ENCODE measurements at places on chromosomes 16 and 17.

GRCh38 chr16:19860166-19861041 is 24.2 kb downstream of the GPRC5B start:
- no peak for DNase-seq

DNA sequence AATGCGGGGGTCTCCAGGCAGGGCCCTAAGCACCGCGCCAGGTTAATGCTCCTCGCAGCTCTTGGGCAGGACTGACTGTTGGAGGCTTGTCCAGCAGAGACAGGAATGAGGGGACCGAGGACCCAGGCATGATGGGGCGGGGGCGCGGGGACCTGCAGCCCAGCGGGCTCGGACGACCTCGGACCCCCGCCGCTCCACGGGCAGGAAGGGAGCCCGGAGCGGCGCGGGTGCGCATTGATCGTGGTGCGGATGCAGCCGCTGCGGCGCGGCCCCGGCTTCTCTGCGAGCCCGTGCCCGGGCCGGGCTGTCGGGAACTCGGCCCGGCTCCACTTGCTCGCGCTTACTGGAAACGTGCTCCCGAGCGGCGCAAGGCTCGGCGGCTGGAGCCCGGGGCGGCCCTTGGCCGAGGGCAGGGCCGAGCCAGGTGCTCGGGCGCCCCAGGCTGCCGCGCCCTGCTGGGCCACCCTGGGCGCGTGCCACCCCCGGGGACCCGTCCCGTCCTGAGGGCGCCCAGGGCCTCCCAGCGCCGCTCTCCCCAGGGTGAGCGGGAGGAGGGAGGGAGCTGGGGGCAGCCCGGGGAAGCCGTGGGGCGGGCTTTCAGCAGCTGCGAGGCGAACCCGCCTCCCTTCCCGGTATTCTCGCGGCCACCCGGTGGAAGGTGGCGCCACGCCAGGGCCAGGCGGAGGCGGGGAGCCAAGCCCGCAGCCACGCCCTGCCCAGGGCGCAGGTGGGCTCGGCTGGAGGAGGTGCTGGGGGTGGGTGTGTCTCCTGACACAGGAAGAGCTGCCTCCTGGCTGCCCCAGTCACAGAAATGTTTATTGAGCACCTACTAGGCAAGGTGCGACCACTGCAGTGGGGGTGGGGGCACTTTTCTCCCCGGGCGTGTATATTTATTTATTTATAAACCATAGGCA is 45.9 kb downstream of the SOCS3 start:
- peak; percentile 72 for DNase-seq

DNA sequence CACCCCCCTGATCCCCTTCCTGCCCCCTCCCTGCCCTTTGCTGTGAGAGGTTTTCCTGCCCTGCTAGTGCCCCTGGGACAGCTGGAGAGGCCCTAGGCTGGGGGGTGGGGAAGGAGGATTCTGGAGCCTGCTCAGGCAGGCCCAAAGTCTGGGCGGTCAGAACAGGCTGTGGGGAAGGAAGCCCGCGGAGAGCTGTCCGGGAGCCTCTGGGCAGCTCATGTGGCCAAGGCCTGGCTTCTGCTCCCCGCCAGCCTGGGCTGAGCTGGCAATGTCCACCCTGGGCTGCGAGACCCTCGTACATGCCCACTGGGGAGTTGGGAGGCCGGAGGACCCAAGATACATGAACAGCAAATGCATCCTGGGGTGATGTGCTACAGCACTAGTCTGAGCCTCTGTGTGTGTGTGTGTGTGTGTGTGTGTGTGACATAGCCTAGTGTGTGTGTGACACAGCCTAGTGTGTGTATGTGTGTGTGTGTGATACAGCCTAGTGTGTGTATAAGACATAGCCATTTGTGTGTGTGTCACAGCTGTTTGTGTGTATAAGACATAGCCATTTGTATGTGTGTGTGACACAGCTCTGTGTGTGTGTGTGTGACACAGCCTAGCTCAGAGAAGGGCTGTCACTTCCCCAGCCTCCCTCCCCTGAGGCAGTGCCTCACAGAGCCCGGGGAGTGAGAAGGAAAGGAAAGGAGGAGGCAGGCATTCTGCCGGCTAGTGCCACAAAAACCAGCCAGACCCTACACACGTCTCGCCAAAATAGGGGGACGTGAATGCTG is 201.4 kb upstream of the CIBAR2 start:
- no peak for DNase-seq

DNA sequence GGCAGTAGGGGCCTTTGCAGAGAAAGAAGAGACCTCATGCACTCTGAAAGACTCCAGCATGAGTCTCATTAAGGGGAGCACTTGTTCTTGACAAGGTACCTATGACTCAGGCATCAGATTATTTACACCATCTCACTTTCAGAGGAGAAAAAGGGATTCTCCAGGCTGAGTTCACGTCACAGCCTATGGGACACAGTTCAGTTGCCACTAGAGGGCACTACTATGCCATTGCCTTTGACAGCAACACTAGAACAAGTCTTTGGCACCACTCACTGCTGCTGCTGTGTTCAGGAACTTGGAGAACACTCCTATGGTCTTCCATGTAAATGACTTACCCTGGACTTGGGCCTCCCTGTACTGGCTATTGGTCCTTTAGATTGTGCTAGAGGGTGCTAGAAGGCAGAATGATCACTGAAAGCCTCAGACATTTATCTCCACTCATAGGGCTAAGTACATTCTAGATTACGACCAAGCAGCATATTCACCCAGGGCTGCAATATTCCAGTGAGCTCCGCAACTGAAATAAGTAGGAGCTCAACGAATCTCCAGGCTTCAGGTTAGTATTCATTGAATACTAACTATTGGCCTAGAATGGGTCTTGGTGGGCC is 225.1 kb upstream of the CA10 start:
- DNase-seq = peak; percentile 57

- no peak for DNase-seq
These were observed 773 bp downstream of the CENPX start for GRCh38 chr17:82021900-82022309.

DNA sequence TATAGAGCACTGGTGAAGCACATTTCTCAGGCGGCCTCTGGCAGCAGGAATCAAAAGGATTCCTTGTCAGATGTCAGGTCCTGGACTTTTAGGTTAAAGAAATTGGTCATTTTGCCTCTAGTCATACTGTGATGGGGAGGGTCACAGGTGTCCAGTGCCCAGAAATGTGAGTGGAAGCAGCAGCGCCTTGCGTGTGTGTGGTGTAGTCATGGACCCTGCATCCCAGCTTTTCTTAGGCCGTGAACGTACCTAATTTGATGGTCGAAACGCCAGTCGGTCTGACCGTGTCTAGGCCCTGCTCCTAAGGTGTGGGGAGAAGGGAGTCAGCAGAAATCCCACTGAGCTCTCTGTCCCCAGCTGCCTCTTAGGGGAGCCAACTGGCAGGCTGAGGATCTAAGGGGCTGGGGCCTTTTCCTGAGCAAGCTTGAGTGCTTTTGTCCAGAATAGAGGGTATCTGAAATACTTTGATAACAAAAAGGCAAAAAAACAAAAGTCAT is 32.0 kb downstream of the POLR3E start:
- no peak for DNase-seq

DNA sequence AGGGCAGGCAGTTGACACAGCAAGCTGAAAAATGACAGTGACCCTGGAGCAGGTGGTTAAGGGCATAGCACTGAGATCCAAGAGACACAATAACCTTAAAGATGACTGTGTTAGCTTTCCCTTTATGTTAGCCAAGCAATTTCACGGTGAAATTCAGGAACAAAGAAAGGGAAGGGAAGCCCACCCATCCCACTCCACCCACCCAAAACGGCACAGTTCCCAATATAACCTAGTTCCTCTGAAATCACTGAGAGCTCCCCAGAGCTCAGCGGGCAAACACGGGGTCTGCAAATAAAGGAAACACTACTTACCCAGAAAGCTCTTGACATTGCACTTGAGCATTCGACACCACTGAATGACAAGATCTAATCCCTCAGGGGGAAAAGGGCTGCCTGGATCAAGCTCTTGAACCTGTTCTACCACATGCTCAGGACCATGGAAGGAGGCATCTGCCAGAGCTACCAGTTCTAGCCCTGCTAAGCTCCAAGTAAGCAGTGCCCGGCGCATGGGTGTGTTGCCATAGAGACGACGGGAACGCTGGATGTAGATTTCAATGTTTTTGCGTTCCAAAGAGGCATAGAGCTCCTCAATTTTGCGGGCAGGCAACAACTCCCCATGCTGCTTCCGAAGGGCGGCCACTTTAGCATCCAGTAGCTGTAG is 10.6 kb downstream of the BLTP2 start:
- DNase-seq = no peak

- no peak for DNase-seq
These were observed 1200.0 kb downstream of the CDH11 start for GRCh38 chr16:63921737-63922295.

GRCh38 chr17:65785109-65785508 is 223.7 kb upstream of the AXIN2 start:
- no peak for DNase-seq

GRCh38 chr16:85486256-85486915 is 126.7 kb upstream of the GSE1 start:
- no peak for DNase-seq

GRCh38 chr17:1315891-1316403 is 36.5 kb downstream of the TRARG1 start:
- no peak for DNase-seq

DNA sequence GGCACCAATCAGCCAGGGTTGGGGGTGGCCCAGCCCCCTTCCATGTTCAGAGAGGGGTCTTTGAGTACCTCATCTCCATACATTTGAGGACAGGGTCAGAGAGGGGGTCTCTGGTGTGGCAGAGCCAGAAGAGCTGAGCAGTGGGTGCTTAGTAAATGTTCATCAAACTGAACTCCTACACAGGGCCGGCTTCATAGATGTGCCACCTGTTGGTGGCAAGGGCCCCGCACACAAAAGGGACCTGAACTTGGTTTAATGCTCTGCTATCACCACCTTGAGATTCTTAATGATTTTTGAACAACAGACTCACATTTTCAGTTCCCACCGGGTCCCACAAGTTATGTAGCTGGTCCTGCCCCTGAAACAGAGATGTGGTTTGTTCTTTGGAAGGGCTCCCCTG is 9.0 kb upstream of the C1QL1 start:
- DNase-seq = no peak

GRCh38 chr16:67878232-67878631 is 5.4 kb downstream of the EDC4 start:
- DNase-seq = no peak

DNA sequence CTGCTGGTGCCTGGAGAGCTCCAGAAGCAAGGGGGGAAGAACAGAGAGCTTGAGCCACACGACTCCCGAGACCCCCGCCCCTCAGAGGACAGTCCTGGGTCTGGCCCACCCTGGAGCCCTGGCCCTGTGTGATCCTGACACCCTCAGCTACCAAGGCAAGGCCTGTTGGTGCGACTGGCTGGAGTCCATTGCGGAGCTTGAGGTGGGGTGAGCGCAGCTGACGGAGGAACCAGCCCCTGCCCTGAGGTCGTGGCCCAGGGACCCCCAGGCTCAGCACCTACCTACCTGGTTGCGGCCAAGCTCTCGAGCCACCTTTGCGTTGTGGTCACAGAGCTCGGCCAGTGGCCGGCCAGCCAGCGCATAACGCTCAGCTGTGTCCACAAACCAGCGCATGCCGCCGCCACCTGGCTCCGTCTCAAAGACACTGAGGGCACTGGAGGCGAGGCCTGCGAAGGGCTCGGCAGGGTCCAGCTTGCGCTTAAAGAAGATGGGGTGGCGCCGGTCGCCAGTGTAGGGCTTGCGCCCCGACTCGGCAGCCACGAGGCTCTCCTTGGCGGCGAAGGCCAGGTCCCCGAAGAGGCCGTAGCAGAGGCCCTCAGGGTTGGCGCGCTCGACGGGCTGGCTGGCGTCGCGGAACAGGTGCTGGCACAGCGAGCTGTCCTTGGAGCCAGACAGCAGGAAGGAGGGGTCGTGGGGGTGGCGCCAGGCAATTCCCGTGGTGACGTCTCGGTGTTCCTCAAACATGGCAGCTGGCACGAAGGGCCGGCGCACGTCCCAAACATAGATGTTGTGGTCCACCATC is 2.5 kb upstream of the JMJD8 start:
- DNase-seq = no peak

All from left kidney (tissue), 8 donors.